ENCODE measurements at places on chromosomes 12 and 14.

DNA sequence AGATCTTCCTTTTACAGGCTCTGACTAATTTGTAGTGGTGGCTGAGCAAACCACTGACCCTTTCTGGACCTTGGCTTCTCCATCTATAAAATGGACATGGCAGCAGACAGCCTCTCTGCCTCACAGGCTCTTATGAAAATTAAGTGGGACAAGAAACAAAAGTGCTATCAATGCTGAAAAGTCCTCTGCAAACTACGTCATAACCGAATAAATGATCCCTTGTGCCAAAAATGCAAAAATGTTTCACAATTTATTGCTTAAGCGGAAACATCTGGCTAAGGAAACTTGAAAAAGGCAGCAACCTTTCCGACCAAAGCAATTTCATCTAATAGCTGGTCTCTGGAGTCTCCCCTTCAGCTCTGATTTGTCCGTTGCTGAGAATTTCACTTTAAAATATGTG is 108.5 kb upstream of the PLXNC1 start:
- DNase-seq, result no peak

- DNase-seq, result no peak
Observed at GRCh38 chr12:50402264-50403000, 1.7 kb downstream of the LARP4 start.

DNA sequence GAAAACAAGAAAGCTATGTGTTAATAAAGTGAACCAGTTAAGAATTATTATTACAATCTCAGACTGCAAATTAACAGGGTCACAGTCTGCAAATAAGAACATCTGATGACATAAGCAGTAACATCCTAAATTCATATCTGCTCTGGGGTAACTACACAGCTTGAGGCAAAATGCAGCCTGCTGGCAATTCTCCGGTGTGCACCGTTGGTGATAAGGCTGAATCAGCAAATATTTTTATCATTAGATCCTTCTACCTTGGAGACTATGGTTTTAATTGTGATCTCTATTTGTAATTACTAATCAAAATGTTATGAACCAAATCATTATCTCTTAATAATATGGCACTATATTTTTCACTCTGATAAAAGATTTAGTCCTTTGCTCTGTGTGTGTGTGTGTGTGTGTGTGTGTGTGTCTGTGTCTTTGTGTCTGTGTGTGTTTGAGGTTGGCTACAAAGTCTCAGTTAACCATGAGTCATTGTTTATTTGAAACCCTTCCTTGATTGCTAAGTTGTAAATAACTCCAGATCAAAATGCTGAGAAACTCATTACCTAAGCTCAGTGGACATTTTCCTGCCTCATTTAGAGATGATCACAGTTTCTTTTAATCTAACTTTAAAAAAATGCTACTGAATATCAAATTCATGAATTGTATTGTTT is 442.6 kb downstream of the GXYLT1 start:
- no peak for DNase-seq

DNA sequence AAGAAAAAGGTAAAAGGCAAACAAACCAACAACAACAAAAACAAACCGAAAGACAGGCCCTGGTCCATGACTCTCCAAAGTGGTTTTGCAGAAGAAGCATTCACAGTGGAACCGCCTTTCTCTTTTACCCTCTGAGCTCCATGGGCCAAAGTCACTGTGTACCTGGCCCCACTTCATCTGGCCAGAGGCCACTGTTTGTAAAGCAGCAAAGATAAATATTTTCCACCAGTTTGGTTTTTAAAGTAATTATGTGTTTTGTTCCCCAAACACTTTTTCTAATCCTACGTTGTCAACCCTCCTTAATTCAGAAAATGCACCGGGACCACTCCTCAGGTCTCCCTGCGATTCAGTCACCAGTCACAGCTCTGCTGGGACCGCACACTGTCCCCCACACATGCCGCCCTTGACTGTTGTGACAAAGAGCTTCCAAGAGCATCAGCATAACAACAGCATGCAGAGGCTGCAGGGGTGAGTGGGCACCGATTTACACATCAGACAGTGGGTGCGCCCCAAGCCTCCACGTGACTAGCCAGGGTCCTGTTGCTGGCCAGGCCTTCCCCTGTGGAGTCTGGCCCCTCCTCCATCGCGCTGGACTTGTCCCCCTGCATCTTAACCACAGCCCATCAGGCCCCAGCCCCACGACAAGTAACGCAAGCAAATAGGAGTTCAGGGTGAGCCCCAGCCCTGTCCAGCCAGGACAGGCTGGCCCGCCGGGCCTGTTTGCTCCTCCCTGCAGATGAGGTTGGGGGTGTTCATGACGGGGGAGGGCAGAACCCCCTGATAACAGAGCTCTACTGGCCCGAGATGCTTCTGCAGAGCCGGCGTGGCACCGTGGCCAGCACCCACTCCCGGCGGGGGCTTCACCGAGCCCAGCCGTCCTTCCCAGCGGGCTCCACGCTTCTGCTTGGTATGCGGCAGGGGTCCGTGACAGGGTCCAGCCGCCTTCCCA is 65.2 kb upstream of the DIO3 start:
- no peak for DNase-seq

- DNase-seq, result no peak
Observed at GRCh38 chr14:31465111-31465510, 7.8 kb upstream of the DTD2 start.

GRCh38 chr14:60590991-60591414 is 58.3 kb downstream of the SIX1 start:
- no peak for DNase-seq

DNA sequence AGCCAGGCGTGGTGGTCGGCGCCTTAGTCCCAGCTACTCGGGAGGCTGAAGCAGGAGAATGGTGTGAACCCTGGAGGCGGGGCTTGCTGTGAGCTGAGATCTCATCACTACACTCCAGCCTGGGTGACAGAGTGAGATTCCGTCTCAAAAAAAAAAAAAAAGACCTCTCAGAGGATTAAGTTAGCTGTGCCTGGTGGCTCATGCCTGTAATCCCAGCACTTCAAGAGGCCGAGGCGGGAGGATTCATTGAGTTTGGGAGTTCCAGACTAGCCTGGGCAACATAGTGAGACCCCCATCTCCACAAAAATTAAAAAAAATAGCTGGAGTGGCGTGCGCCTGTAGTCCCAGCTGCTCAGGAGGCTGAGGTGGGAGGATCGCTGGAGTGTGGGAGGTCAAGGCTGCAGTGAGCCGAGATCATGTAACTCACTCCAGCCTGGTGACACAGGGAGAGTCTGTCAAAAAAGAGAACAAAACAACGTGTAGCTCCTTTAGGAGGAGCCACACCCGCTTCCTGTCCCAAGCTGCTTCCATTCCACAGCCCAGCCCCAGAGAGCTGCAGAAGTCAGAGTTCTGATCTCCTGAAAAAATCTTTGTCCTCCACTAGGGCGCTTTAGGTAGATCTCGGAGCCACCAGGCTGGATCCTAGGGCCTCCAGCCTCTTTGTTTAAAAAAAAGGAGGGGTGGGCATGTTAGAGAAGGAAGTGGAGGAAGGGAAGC is 11.5 kb upstream of the ULK1 start:
- DNase-seq, result no peak

DNA sequence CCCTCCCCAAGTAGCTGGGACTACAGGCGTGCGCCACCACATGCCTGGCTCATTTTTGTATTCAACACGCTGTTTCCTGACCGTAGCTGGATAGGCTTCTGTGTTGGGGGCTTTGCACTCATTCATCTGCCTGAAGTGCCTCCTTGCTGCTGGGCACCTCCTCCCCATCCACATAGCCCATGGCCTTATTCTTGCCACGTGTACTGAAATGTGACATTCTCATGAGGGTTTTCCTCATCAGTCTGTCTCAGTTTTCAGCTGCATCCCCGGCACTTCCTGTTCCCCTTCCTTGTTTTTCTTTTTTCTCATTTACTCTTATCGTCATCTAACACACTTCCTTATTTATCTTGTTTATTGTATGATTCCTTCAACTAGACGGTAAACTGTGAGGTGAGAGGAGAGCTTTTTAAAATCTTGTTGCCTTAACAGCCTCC is 36.6 kb downstream of the RCOR1 start:
- DNase-seq, result no peak

GRCh38 chr14:27199272-27199671 is 601.4 kb upstream of the NOVA1 start:
- DNase-seq, result no peak

DNA sequence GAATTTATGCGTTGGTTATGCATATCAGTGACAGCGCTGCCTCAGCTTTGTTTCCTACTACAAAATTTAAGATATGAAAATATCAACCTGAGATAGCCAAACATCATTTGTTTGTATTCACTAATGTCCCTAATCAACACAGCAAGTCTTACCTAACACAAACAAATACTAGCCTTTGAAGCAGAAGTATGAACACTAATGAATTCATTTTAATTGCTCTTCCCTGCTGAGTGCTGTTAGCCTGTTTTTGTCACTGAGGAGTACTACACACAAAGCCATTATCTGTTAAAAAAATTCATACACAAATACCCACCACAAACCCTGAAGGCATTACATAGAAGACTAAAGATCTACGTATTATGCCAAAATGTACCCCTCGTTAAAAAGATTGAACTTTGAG is 150.8 kb downstream of the HELB start:
- DNase-seq, result no peak

- no peak for DNase-seq
Observed at GRCh38 chr14:68320495-68320894, 472.4 kb downstream of the ZFP36L1 start.

- no peak for DNase-seq
Observed at GRCh38 chr12:64747695-64748094, 11.5 kb downstream of the GNS start.

DNA sequence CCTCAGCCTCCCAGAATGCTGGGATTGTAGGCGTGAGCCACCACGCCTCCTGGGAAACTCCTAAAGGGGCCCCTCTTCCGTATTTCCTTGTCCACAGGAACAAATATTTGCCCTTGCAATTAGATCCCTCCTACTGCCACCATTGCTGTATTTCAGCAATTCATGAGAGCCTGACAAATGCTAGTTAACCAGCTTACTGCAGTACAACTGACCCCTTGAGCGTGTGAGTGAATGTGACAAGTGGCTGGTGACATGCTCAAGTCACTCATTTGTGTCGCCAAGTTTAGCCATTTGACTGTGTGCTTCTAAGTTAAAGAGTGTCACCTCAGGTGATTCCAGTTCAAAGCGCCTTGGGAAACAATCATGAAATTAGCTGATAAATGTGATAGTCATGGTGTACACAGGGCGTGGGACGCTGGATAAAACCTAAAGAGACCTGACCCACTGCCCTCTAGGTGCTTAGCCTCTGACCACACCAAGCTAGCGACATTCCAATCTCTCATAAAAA is 56.1 kb upstream of the MAP1LC3B2 start:
- no peak for DNase-seq

DNA sequence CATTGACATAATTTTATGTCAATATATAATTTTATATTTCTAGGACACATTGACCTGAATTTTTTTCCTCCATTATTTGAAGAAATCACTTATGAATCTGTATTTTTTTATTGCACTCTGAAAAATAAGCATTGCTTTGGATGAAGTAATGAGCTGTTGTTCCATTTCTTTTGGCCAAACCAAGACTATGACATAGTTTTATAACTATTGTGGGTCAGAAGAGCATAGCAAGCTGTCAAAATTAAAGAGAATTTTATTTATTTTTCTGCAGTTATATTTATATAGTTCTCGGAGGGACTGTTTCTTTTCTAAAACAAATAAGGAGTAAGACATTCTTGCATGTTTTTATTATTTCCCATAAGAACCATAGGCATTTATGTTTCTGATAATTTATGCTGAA is 8.5 kb downstream of the C12orf75 start:
- no peak for DNase-seq

DNA sequence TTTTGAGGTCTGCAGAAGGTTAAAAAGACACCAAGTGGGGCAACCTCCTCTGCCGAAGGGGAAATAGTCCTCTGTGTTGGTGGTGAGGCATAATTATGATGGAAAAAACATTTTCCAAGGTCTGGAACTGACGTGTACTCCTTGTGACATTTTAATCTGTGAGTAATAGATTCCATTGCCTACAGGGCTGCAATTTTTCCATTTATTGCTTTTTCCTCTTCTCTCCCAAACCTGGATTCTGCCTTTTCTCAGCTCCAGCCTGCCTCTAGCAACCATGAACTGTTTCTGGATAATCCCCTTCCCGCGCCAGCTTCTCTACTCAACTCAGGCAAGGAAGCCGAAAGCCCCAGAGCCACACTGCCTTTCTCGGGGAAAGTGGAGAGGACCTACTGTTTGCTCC is 230.1 kb upstream of the PLXNC1 start:
- no peak for DNase-seq

DNA sequence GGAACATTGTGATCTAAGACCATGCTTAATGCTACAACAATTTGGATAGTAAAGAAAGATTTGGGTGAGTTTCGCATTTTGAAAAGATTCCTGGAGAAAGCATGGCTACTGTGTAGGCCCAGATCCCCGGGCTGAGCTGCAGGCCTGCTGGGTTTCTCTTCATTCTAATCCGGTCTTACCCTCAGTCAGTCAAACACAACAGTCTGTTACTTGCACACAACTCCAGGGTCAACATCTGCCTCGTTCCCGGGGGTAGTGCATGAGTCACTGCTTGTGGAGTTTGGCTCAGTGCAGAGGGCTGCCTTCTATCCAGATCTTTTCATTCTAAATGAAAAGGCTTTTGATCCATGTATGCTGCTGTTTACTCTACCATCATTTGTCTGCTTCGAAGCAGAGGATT is 60.4 kb upstream of the SEL1L start:
- DNase-seq, result no peak

GRCh38 chr14:64213086-64213485 is 81.1 kb downstream of the ESR2 start:
- DNase-seq, result no peak

GRCh38 chr12:105083031-105083430 is 1.2 kb downstream of the ALDH1L2 start:
- peak; percentile 14 for DNase-seq

DNA sequence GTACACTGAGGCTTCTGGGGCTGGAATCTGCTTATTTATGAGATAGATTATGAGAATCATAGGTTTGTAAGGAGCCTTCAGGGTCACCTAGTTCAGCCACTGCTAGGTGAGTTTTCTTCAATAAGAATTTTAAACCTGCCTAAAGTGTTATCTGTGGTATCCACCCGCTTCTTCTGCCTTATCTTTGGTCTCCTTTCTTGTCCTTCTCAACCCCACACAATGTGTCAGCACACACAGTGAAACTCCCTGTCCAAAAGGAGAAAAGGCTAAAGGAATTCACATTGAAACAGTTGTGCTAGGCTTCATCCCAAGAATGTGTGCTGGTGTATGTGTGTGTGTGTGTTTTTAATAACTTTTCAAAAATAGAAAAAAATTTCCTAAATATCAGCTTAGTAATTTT is 259.3 kb upstream of the BTG1 start:
- no peak for DNase-seq

DNA sequence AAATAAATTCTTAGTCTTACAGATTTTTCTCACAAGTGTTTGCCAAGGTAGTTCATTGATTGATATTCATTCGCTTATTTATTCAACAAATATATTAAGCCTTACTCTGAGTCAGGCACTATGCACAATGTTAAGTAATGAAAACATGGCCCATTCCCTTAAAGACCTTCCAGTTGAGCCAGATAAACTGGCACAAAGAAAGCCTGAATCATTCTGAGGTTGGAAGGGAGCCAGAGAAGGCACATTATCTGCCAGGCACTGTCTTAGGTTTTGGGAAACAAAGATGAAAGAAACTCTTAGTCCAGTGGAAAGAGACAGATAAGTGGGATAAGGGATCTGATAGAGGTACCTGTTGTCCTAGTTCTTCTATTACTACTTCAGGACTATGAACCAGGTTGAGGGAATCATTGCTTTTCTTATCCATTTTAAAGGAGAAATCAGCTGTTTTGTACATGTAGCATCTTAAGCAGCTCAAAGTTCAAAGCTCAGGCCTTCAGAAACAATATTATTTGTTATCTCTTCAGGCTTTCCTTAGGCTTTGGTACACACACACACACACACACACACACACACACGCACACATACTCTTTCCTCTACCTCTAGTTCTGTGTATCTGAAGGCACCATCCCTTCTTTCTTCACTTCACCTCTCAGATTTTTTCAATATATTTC is 27.0 kb downstream of the PDE6H start:
- DNase-seq, result peak; percentile 62

Measured in MG63 (cell line).